ENCODE measurements at places on chromosomes 16 and 17. TPM values are rescaled to one million over a fixed set of nuclear protein-coding genes. Genes with fewer than 3 reads are reported as not detected.
A peak's percentile ranks its signal among the peaks of the same experiment; 100 is the strongest.

Gene ZACN
- total RNA-seq = 0.28 TPM

Gene AGRP
- not detected for total RNA-seq

Gene HAPSTR1
- 54.3 TPM for total RNA-seq

Gene ABCC11
- total RNA-seq = not detected

Gene HOXB1
- 0.41 TPM for total RNA-seq

Gene HSF5
- 0.11 TPM for total RNA-seq

Gene CCL16
- total RNA-seq = not detected

Gene CTRB2
- total RNA-seq = 6.8 TPM

GRCh38 chr16:73228649-73229048, 180.7 kb upstream of the ZFHX3 start:
- peaks cover 17% of the 10 kb centered on the region for H3K4me1 ChIP-seq
- no peak overlapping the region for H3K4me3 ChIP-seq
- peaks cover 16% of the 10 kb centered on the region for H3K27me3 ChIP-seq
- no peak for DNase-seq
- no peak overlapping the region for H3K27ac ChIP-seq

- peak overlapping the region; percentile 83 for H3K27ac ChIP-seq
- no peak overlapping the region for H3K4me3 ChIP-seq
- peaks cover 16% of the 10 kb centered on the region for H3K4me1 ChIP-seq
- no peak for DNase-seq
Measured at GRCh38 chr17:43079641-43080302, 45.4 kb downstream of the BRCA1 start.

- H3K27ac ChIP-seq = no peak within 1 kb of the TSS
- peak within 1 kb of the TSS; percentile 85 for H3K4me3 ChIP-seq
- peaks cover 35% of the 10 kb centered on the region for H3K27me3 ChIP-seq
- peak; percentile 88 for DNase-seq
Measured at GRCh38 chr16:1871974-1872635, at the start of gene MEIOB. TSS of gene MEIOB (minus strand) at chr16:1872164. CDS start at chr16:1868175, 3,989 bp downstream.

- no peaks in the 10 kb centered on the region for H3K36me3 ChIP-seq
- no peak overlapping the region for H3K4me3 ChIP-seq
- no peak for DNase-seq
- no peaks in the 10 kb centered on the region for H3K27me3 ChIP-seq
- no peak overlapping the region for H3K27ac ChIP-seq
Measured at GRCh38 chr17:75637143-75637538, 3.9 kb downstream of the SMIM5 start.

DNA sequence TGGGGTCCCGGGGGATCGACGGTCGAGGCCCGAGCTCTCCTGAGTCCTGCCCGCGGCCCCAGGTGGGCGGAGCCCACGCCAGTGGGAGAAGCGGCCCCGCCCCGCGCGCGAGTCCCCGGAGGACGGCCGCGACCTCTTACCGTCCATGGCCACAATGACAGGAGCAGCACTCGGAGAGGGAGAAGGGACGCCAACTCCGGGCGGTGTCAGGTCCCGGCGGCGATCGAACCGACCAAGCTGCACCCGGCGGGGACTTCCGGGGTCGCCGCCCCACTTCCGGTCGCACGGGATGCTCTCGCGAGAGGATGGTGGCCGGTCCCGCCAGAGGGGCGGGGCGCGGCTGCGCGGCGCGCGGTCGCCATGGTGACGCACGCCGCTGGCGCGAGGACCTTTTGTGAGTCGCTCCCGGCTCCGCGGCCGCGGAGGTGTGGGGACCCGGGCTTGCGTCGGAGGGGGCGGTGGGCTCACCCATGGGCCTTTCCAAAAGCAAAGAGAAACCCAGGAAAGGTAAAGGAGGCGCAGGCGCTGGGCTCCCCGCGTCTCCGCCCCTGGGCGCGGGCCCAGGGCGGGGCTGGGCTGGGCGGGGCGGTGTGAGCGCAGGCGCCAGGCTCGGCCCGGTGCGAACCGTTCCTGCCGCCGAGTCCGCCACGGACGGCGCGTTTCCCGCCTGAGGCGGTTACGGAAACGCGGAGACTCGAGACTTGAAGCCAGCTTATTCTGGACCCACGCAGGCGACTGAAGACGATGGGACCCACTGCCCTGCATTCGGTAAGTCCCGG, at the start of the genes CHMP1A and SPATA33:
TSS of gene CHMP1A (minus strand) at position 267 of the 779 bp plus-strand sequence. CDS start at position 147, 120 bp downstream.
TSS of gene SPATA33 (plus strand) at position 395 of the 779 bp plus-strand sequence. CDS start at position 471, 76 bp downstream.
- DNase-seq = peak; percentile 89
- H3K27ac ChIP-seq = peak within 1 kb of the TSS; percentile 32
- H3K27me3 ChIP-seq = no peaks in the 10 kb centered on the region
- peaks cover 6% of the 10 kb centered on the region for H3K4me1 ChIP-seq
- H3K4me3 ChIP-seq = peak within 1 kb of the TSS; percentile 86

- DNase-seq = peak; percentile 16
- no peak overlapping the region for H3K27ac ChIP-seq
- no peak overlapping the region for H3K4me3 ChIP-seq
- no peaks in the 10 kb centered on the region for H3K27me3 ChIP-seq
- no peaks in the 10 kb centered on the region for H3K36me3 ChIP-seq
Measured at GRCh38 chr17:60720763-60721531, 43.3 kb downstream of the BCAS3 start.

DNA sequence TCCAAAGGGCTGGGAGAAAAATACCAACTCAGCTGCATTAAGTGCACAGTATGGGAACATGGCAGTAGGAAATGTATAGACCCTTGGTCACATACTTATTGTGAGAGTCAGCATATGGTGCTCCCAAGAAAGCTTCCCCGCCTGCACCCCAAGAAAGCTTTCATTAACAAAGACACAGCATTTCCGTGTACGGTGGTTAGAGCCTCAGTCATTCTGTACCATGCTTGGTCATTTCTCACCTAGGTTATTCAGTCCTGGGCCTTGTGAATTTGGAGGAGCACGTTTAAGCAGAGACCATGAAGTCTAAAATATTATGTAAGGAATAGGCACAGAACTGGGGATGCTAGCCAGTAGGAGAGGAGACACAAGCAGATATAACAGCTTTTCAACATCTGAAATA, 56.1 kb downstream of the ESRP2 start:
- peaks cover 36% of the 10 kb centered on the region for H3K36me3 ChIP-seq
- H3K27ac ChIP-seq = no peak overlapping the region
- H3K4me3 ChIP-seq = no peak overlapping the region
- DNase-seq = no peak
- no peaks in the 10 kb centered on the region for H3K27me3 ChIP-seq

DNA sequence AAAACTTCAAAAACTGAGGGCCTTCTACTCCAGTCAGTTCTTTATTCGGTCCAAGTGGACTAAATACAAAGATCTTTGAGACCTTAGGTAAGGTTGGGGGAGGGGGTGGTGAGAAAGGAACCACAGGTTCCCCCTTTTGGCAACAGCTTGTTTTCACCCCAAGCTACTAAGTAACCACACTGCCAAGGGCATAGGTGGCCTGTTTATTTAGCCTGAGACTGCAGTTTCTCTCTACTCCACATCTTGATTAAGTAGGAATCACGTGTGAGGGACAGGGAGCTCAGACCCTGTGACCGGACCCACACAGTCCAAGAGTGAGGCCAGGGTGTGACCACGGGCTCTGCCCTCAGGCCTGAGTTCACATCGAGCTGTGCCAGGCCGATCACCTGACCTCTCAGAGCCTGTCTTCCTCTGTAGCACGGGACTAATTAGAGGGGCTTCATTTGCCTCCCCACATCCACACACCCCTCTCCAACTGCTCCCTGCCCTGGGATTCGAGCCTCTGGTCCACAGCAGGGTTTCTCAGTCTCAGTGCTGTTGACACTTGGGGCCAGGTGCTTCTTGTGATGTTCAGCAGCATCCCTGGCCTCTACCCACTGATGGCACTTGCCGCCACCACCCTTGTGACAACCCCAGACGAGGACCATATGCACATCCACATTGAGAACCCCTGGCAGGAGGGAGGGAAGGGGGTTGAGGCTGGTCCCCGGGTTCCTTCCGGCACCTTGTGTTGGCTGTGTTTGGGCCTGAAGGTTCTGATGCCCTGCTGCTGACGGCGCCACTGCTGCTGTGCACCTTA, 17.8 kb downstream of the ST6GALNAC2 start:
- H3K27ac ChIP-seq = peak overlapping the region; percentile 84
- H3K27me3 ChIP-seq = no peaks in the 10 kb centered on the region
- peaks cover 31% of the 10 kb centered on the region for H3K36me3 ChIP-seq
- H3K4me3 ChIP-seq = no peak overlapping the region
- peaks cover 38% of the 10 kb centered on the region for H3K4me1 ChIP-seq

DNA sequence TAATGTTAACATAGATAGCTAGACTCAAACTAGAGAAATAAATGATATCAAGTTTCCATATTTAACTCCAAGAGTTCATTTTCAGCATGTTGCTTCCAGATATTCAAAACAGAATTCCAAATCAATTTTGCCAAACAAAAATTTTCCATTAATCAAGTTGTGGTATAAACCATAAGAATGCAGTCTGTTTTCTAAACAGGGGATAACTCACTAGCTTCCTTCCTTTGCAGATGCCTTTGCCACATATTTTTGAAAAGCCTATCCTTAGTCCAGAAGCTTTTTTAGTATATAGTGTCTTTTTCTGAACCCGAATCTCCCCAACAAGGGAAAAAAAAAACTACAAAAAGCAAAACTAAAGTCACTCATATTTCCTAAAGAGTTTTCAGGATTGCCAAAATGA, 61.5 kb downstream of the HELZ start:
- no peaks in the 10 kb centered on the region for H3K4me1 ChIP-seq
- DNase-seq = no peak

DNA sequence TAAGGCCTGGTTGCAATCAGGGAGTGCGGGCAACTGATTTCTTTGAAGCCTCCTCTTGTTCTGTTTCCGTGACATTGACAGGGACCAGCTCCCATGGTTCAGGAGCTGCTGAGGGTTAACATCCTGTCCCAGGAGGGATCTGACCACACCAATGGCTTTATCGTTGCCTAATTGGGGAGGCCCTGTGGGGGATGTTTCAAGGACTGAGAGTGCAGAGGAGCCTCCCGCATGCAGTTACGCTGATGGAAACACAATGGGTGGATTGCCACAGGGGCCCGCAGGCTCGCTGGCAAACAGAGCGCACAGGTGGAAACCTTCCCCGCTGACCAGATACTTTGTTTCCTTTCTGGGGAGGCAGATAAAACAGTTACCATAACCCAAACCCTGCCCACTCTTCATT, 23.8 kb upstream of the ABCC1 start:
- H3K4me3 ChIP-seq = no peak overlapping the region
- no peaks in the 10 kb centered on the region for H3K27me3 ChIP-seq
- no peaks in the 10 kb centered on the region for H3K36me3 ChIP-seq
- no peak overlapping the region for H3K27ac ChIP-seq

DNA sequence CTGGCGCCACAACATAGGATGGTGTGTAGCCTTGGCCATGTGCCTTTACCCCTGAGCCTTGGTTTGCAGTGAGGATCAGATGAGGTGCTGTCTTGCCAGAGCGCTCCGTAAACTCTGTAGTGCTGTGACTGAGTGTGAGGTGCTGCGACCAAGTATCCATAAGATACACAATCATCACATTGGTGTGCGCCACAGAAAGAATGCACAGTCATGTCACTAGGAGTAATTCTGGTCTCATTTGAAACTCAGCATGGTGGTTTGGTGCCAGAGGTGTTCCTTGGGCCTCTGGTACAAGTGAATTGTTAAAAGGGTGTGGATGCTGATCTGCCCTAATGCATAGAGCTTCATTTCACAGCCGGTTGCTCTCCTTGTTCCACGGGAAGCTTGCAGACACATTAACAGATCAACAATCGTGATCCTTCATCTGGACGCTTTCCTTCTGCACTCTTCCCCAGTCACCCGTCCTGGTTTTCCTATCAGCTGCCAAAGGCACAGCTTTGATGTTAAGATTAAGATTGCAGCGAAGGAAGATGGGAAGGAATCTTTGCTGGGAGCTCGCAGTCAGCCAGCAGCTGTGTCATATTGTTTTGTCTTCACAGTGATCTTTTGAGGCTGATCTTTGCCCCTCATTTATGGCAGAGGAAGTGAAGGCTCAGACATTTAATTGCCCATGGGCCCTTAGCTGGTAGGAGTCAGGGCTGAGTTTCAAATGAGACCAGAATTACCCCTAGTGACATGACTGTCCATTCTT, 79.1 kb downstream of the KSR1 start:
- H3K4me3 ChIP-seq = no peak overlapping the region
- H3K27me3 ChIP-seq = no peaks in the 10 kb centered on the region
- DNase-seq = no peak
- H3K36me3 ChIP-seq = no peaks in the 10 kb centered on the region
- peaks cover 54% of the 10 kb centered on the region for H3K4me1 ChIP-seq

DNA sequence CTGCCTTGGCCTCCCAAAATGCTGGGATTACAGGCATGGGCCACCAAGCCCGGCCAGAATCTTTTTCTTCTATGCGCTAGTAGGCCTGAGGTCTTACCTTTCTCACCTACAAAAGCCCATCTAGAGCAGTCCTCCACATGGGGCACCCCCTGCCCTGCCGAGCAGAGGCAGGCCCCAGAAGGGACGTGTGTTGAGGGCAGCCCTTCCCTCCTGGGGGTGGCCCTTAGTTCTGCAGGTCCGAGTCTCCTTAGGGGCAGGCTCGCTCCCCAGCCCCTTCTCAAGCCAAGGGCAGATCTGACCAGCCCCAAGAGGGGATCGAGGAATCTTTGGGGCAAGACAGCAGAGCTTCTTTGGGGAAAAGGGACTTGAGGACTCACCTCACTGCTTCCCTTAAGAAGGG, 17.9 kb upstream of the ALDH3A1 start:
- 0 out of 2 replicates have a peak, but pooled peaks cover 2% of the 10 kb centered on the region for H3K4me1 ChIP-seq
- DNase-seq = no peak
- no peak overlapping the region for H3K27ac ChIP-seq
- H3K27me3 ChIP-seq = peaks cover 4% of the 10 kb centered on the region
- H3K36me3 ChIP-seq = no peaks in the 10 kb centered on the region

DNA sequence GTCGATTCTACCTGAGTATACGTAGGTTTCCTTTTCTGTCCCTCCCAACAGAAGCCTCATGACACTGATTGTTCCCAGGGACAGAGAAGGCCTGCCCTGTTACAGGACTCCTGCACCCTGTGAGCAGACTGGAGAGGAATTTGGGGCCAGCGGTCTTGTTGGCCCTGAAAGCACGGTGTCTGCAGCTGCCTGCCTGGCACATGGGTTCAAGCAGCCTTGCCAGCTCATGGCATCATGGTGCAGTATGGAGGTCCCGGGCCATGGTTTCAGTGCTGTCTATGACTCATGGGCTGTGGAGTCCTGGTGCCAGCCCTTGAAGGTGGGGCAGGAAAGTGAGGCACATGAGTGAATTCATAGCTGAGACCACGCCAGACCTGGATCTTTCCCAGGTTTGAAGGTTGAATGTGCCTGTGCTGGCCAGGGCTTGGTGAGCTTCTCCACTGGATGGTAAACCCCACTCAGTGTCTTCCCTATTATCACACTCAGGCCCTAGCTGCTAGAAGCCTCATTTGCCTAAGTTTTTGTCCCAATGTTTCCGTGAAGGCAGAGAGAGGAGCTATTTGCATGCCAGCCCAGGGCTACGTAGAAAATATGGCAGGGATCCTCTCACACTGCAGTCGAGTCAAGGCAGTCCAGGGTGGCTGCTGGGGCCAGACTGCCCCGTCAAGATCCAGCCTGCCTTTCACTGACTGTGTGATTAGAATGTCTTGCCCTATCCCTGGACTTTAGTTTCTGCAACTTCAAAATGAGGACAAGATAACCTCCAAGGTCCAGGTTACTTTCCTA, 277.2 kb upstream of the CCL2 start:
- H3K4me3 ChIP-seq = no peak overlapping the region
- H3K27me3 ChIP-seq = no peaks in the 10 kb centered on the region
- no peak overlapping the region for H3K27ac ChIP-seq

DNA sequence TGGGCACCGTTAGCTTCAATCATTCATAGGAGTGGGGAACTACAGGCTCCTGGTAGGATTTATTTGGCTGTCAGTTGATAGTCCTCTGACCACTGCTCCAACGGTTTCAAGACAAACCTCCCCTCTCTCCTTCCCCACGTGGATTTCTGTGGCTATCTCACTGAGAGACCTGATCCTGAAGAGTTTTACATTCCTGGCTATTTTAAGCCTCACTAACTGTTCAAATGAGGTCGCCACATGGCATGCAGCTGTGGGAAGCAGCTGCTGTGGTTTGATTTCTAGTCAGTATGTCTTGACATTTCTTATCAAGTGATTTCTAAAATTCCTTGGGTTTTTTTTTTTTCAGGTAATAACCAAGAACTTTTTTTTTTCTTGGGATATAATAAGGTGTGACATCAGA, 38.3 kb downstream of the CDK5R1 start:
- H3K36me3 ChIP-seq = no peaks in the 10 kb centered on the region
- peaks cover 33% of the 10 kb centered on the region for H3K4me1 ChIP-seq
- H3K27me3 ChIP-seq = peaks cover 4% of the 10 kb centered on the region
- H3K4me3 ChIP-seq = no peak overlapping the region
